Left cardiac atrium (tissue), 4 donors: ENCODE measurements at places on chromosomes 2 and 18. TPM values are rescaled to one million over a fixed set of nuclear protein-coding genes. Genes with fewer than 3 reads are reported as not detected.

The PHOSPHO2 gene
- total RNA-seq: 3.4 TPM

The GULP1 gene
- total RNA-seq: 17.4 TPM

The SOX11 gene
- total RNA-seq: 0.21 TPM

The DNAJC5G gene
- 0.71 TPM for total RNA-seq

The GPR17 gene
- total RNA-seq: 0.24 TPM

The ADNP2 gene
- total RNA-seq: 10.0 TPM

The ADAM17 gene
- total RNA-seq: 14.1 TPM

The ADGRF3 gene
- not detected for total RNA-seq

The GPR75 gene
- total RNA-seq: 1.3 TPM

The CHST9 gene
- 0.44 TPM for total RNA-seq

The HAAO gene
- 2.5 TPM for total RNA-seq

The BBS5 gene
- total RNA-seq: 8.5 TPM

The LRRFIP1 gene
- total RNA-seq: 69.3 TPM

The SCN2A gene
- total RNA-seq: 0.13 TPM
